ENCODE measurements at places on chromosomes 2 and 18. TPM values are rescaled to one million over a fixed set of nuclear protein-coding genes. Genes with fewer than 3 reads are reported as not detected.

DNA sequence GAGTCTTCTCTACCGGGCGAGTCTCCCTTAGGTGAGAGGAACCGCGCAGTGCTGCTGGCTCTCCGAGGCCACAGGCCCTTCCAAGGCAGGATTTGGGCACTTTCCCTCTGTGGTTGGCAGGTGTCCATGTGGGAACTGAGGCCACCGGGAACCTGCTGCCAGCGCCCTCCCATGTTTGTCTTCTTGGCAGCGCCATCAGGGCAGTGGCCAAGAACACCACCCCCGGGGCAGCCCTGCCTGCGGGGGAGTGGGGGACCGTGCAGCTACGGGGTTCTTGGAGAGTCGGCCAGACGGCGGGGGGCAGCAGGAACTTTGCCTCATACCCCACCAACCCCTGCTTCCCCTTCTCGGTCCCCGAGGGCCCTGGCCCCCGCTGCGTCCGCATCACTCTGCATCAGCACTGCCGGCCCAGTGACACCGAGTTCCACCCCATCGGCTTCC is 10.0 kb downstream of the CAPN10 start:
- H3K4me3 ChIP-seq: no peak overlapping the region
- no peaks in the 10 kb centered on the region for H3K27me3 ChIP-seq
- H3K27ac ChIP-seq: no peak overlapping the region
- H3K4me1 ChIP-seq: no peaks in the 10 kb centered on the region
- DNase-seq: peak; percentile 43

- H3K27me3 ChIP-seq: no peaks in the 10 kb centered on the region
- no peak overlapping the region for H3K27ac ChIP-seq
- DNase-seq: no peak
- no peak overlapping the region for H3K4me3 ChIP-seq
- no peaks in the 10 kb centered on the region for H3K4me1 ChIP-seq
Measured at GRCh38 chr2:32442020-32442467, 85.2 kb downstream of the BIRC6 start.

Gene SLC4A3
- 0.57 TPM for total RNA-seq

Gene ZSWIM2
- not detected for total RNA-seq

GRCh38 chr2:46329340-46329739 is 32.1 kb downstream of the EPAS1 start:
- H3K4me3 ChIP-seq: no peak overlapping the region
- H3K27me3 ChIP-seq: no peaks in the 10 kb centered on the region
- no peaks in the 10 kb centered on the region for H3K36me3 ChIP-seq
- DNase-seq: no peak
- H3K4me1 ChIP-seq: no peaks in the 10 kb centered on the region
- peak overlapping the region; percentile 66 for H3K27ac ChIP-seq

All from Peyer's patch (tissue), 4 donors.